ENCODE measurements at places on chromosomes 2 and 18.

- no peak for DNase-seq
Observed at GRCh38 chr2:46277431-46278190, 19.6 kb upstream of the EPAS1 start.

DNA sequence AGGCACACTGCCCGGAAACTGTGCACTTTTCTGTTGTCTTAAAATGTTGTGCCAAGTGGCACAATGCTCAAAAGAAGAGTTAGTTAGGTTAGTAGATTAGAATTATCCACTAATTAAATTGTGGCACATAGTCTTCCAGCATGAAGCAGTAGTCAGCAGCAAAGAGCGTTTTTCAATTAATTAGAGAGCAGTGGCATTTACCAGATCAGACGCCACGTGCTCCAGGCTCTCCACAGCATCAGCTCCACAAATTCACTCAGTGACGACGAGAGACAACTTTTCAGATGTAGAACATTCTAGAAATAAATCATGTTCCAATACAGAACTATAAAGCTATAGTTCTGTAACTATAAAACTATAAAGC, 16.4 kb upstream of the RTTN start:
- no peak for DNase-seq

- no peak for DNase-seq
Observed at GRCh38 chr2:54981385-54981784, 68.9 kb downstream of the RTN4 start.

DNA sequence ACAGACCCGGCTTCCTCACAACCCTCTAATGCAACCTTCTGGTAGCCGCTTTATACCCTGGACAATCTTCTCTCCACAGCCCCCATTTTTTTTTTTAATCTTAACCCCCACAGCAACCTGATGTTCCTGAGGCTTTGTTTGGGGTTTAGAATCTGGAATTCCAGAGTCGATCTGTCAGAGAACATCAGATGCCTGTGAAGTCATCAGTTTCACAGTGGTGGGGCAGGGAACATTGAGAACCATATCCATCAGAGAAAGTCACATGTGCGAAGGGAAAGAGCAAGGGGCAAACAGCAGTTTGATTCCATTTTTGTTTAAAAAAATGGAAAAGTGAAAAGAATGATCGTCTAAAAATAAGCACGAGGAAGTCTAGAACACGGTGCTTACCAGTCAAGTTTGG, 20.6 kb downstream of the NPAS2 start:
- no peak for DNase-seq

GRCh38 chr18:22391407-22392345, 26.0 kb downstream of the CTAGE1 start:
- DNase-seq: no peak

Measured in stimulated activated CD4-positive, alpha-beta T cell treated with anti-CD3 and anti-CD28 coated beads, Interleukin-1b, Interleukin-23, amount 100 ng/mL, for 1 hour (primary cell).